ENCODE measurements at places on chromosomes 7 and 10.

- DNase-seq = no peak
Measured at GRCh38 chr10:111137587-111137986, 60.8 kb downstream of the ADRA2A start.

DNA sequence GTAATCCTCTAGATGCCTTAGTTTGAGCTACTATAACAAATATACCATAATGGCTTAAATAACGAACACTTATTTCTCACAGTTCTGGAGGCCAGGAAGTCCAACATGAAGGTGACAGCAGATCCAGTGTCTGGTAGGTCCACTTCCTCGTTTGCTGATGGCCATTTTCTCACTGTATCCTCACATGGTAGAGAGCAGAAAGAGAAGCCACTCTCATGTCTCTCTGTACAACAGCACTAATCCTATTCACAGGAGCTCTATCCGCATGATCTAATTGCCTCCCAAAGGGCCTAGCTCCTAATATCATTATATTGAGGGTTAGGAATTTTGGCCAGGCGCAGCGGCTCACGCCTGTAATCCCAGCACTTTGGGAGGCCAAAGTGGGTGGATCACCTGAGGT is 10.2 kb downstream of the HIBADH start:
- DNase-seq = no peak

GRCh38 chr10:66713387-66713786 is 212.4 kb upstream of the LRRTM3 start:
- DNase-seq = no peak

DNA sequence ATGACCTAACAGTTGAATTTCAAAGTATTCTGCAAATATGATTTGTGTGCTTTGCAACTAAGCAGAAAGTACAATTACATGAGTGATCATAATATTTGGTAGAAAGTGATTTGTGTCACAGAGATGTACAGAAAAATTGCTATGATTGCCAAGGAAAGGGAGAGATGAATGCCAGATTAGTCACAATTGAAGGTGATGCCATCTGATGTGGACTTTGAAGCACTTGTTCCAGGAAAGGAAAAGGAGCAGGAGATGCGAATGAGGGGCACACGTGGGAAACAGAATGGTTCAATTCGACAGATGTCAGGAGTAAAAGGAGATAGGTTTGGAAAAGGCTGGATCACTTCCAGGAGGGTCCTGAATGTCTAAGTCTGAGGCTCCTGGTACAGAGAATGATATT is 153.1 kb upstream of the LAMB4 start:
- DNase-seq = no peak

DNA sequence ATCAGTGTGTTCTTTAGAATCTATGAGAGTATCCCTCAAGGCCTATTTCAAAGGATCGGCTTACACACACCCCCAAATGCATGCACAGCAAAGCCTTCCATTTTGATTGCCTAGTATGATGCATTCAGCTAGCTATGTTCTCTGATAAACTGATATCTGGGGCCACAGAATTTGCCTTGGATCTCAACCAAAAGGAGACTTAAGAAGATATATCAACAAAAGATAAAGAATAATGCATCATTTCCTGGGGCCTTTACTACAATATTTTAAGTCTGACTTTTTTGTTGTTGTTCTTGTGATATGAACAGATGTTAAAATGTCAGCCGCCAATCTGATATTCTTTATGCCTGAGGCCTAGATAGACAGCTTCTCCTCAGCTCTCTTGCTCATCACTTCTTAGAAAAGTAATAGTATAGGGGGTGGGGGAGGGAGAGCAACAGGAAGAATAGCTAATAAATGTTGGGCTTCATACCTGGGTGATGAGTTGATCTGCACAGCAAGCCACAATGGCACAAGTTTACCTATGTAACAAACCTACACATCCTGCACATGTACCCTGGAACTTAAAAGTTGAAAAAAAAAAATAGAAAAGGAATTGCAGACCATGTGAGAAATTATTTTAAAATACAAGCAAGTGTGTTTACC is 792.9 kb upstream of the GHITM start:
- DNase-seq = no peak

DNA sequence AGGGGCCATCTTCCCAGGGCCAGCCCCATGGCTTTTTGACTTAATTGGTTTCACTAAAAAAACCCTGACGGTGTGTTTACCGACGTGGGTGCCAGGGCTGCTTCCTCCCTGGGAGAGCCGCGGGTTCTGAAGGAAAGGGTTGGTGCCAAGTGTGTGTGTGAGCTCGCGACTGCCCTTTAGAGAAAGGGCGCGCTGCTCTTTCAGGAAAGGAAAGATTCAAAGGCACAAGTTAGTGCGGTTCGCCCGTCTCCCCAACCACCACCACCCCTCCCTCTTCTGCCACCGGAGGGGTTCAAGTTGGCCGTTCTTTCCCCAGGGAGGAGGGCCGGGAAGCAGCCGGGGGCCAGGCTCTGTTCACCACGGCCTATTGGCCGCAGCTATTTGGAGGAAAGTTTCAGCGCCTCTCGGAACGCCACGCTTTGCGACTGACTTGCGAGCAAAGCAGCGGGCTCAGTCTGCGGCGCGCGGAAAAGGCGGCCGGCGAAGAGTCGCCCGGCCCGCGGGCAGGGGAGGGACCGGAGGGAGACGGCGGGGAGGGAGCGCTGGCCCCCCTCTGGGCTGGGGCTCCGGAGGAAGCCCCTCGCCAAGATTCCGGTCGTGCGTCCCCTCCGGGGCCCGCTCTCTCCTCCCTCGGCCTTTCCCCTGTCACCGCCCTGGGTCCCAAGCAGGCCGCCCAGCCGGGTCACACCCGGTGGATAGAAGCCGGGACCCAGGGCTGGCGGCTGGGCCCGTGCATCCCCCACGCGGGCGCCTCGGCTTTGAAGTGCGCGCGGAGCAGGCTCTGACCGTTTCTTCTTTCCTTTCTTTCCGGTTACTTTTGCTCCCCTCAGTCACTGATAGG is 165.9 kb upstream of the PPP1R3A start:
- no peak for DNase-seq
